Mononuclear cell (primary cell): ENCODE measurements at places on chromosomes 1 and 21. TPM values are rescaled to one million over a fixed set of nuclear protein-coding genes. Genes with fewer than 3 reads are reported as not detected.

Gene SGIP1
- total RNA-seq: 0.10 TPM

Gene OR2T12
- not detected for total RNA-seq

Gene DNAJC28
- not detected for total RNA-seq

Gene MYOG
- total RNA-seq: not detected

Gene PHACTR4
- total RNA-seq: 14.1 TPM

Gene SLFNL1
- 0.10 TPM for total RNA-seq

Gene TSPEAR
- total RNA-seq: not detected

Gene SPRR2A
- not detected for total RNA-seq

Gene ETS2
- total RNA-seq: 64.1 TPM

Gene CNR2
- 3.3 TPM for total RNA-seq

Gene KCNJ15
- total RNA-seq: 0.42 TPM

Gene CLCA4
- total RNA-seq: not detected

Gene KLF17
- not detected for total RNA-seq

Gene OR2L5
- total RNA-seq: not detected

Gene S100B
- 20.8 TPM for total RNA-seq

Gene IL20
- not detected for total RNA-seq

Gene PALMD
- total RNA-seq: not detected

Gene WDR64
- total RNA-seq: 0.10 TPM

Gene OR2T4
- total RNA-seq: not detected

Gene RGSL1
- total RNA-seq: not detected

Gene ARHGAP30
- 60.3 TPM for total RNA-seq

Gene KCNE1
- total RNA-seq: 1.2 TPM

Gene B3GALT2
- total RNA-seq: 0.31 TPM

Gene A3GALT2
- total RNA-seq: not detected

Gene SCMH1
- 13.5 TPM for total RNA-seq

Gene AKR7A3
- total RNA-seq: 0.73 TPM

Gene CD5L
- total RNA-seq: not detected

Gene ALPL
- 0.21 TPM for total RNA-seq

Gene CHI3L2
- 12.9 TPM for total RNA-seq

Gene TCP10L
- not detected for total RNA-seq

Gene ZNF669
- total RNA-seq: 20.8 TPM
